Effector CD4-positive, alpha-beta T cell (primary cell): ENCODE measurements at places on chromosomes 11 and 22.

DNA sequence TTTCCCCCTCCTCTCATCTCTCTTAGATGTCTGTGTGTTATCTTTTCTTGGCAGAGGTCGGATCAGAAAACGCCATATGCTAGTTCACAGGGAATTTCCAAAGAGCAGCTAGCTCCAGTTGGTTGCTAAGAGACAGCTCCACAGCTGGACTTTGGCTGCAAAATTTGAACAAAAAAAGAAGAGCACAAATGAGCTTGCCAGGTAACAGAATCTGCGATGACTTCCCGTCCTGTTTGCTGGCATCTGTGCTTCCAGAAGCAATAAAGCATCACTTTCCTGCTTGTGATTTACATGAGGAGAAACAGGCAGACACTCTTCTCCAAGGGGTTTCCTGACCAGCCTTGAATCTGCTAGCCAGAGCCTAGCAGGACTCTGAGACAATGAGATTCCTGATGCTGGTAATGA lies 596.0 kb upstream of the B3GAT1 start:
- DNase-seq, result no peak

DNA sequence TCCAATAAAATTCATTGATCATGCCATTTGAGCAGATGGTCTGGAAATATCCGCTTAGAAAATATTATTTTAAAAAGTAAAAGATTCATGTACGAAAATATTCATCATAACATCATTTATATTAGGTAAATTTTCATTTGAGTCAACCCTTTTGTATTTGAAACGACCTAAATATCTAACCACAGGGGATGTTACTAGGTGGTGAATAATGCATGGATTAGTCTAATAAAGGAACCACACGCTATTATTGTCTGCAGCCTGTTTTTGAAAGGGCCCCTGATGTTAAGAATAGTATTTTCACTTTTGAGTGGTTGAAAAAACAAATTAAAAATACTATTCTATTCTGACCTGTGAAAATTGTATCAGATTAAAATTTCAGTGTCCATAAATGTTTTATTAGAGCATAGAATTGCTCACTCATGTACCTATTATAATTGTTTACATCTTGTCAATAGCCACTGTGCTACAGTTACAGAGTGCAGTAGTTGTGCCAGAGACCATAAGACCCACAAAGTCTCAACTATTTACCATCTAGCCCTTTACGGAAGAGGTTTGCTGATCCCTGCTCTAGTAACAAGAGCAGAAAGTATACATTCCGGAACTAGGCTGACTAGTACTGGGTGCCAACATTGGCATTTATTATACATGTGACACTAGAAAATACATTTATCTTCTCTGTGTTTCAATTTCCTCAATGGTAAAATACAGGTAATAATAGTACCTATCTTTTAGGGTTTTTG lies 176.1 kb downstream of the LRRC4C start:
- DNase-seq, result no peak

DNA sequence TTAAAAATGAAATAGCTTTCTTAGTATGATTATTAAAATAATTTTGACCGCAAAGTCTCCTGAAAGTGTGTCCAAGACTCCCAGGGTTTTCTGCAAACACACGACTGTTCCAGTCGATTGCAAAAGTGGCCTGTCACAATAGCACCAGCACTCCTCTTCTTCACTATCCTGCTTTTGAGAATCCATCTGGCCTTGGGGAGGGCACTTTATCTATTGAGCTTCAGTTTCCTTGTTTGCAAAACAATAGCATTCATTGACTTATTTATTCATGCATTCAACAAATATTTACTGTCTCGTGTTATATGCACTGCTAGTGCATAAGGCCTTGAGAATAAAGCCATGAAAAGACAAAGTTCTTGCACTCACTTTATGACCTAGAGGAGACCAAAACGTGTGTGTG lies 96.2 kb upstream of the NTM start:
- DNase-seq, result no peak

GRCh38 chr22:24875862-24876506 lies 70.0 kb downstream of the SGSM1 start:
- DNase-seq, result no peak

DNA sequence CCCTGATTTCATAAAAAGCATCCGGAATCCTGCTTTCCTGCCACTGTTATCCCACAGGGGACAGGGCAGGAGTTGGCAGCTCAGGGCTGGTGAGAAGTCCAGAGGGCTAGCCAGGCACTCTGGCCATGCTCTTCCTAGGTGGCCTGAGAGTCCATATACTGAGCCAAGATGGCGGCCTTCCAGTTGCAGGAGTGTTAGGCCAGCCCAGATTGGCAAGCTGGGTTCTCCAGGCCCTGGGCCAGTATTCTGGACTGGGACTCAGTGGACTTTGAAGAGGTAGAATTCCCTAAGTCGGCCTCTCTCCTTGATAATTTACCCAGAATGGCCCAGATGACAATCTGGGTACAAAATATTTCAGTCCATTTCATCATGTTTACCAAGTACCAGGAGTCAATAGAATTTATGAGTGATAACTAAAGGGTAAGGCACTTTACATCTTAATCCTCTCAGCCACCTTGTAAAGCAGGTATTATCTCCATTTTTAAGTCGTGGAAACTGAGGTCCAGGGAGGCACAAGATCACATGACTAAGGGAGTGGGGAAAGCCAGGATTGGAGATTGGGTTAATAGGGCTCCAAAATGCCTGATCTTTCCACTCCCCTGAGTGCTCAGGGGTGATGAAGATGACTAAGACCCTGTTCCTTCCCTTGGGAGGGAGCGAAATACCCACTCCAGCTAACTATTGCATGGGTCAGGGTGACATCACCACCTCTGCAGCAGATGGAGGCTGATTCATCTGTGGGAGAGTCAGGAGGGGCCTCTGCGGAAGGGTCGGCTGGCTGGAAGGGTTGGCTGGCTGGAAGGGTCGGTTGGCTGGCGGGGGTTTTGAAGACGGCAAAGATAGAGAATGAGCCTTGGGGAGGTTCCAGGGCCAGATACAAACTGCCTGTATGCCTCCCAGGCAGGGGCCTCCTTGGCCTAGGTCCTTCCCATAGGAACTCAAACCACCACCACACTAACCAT lies 1.2 kb upstream of the MICALL1 start:
- no peak for DNase-seq

GRCh38 chr22:28333088-28333487 lies 346.6 kb downstream of the TTC28 start:
- no peak for DNase-seq

DNA sequence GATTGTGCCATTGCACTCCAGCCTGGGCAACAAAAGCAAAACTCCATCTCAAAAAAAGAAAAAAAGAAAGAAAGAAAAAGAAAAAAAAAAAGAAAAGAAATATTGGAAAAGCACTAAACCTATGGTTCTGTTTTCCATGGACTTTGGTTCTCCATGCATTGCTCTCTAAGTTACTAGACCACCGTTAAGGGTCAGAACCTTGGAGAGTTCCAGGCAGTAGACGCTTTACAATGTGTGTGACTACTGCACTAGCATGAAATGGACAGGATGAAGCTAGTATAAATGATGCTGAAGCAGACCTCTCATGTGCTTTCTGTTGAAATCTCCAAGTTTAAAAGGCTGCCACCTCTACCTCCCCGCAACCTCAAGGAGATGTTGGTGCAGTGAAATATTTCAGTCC lies 63.5 kb downstream of the SIK2 start:
- DNase-seq, result no peak

DNA sequence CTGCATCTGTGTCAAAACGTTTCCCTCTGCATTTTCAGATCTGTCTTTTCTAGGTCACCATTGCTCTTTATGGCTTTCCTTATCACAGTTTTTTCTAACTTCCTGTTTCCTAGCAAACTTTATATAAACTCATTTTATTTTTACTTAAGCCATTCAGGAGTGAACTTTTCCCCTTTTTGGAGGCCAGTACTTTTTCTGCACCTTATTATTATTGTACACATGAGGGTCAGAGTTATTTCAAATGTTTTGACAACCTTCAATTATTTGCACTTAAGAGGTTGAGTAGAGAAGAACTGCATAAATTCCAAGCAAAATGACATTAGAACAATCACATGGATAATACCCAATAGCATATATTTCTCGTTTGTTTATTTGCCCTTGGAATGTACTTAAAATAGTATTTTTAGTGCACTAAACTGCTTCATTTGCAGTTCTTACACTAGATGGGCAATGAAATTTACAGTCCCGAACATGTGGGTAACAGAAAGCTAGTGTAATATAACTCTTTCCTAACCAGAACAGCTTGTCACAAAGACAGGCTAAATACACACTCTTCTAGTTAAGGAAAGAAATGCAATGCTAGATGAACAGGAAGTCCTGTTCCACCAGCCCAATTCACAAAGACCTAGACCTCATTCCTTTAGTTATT lies 79.5 kb downstream of the UBASH3B start:
- no peak for DNase-seq

GRCh38 chr22:33811208-33811607 lies 109.1 kb downstream of the LARGE1 start:
- no peak for DNase-seq

DNA sequence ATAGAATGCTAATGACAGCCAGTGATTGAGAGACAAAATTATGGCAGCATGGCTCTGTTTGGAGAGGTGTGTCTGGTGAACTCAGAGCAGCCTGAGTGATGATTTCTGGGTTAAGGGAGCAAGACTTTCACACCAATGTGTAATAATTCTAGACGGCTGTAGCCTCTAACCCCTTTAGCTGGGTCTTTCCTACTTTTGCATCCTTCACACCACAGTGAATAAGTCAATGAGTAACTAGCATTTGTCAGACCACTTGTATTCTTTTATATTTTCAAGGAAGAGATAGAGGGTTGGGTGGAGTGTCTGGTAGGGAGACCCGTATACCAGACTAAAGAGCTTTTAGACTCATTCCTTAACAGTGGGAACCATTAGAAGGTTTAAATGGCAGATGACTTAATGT lies 50.4 kb downstream of the ATXN10 start:
- no peak for DNase-seq

DNA sequence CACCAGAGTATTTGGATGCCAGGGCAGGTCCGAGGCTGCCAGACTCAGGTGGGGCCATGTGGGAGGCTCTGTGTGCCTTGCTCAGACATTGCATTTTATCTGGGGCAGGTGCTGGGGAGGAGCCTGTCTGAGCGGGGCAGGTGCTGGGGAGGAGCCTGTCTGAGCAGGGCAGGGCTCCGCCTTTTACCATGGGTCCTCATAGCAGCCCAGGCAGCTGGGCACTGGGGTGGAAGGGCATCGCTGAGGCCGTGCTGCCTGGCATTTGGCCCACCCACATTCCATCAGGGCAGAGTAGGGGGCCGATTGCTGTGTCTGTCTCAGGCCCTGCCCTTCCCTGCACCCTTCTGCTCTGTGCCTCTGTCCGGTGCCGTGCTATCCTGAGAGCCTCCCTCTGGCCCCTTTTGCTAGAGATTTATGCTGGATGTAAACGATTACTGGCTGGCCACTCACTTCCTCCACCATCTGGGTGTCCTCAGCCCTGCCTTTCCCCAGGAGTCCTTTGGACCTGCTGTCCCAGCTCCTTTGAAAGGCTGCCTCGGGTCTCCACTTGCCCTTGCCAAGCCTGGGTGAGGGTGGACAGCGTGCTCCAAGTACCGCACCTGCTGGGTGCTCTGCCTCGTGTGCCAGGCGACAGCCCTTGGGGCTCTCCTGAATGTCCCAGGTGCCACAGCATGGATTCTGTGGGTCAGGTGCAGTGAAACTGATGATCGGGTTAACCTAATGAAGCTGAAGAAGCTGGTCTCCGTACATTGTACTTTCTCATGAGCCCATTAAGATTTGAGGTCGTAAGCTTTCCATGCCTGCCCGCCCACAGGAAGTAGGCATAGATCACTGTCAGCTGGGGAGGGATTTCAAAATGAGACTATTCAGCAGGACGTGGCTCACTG lies 281.6 kb downstream of the TBC1D22A start:
- no peak for DNase-seq

DNA sequence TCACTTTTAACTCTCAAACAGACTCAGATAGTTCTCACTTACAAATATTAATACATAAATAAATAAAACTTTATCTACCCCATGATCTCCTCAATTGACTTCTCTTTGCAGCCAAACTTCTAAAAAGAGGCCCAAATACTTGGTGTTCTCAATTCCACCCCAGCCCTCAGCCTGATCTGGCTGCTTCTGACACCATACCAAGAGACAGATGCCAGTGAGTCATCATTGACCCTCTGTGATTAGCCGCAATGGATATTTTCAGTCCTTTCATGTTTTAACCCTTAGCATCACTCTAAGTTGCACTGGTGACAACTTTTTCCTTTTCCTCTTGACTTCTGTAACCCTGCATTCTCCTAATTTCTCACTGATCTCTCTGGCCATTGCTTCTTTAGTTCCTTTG lies 184.1 kb upstream of the ARHGAP20 start:
- DNase-seq, result no peak

DNA sequence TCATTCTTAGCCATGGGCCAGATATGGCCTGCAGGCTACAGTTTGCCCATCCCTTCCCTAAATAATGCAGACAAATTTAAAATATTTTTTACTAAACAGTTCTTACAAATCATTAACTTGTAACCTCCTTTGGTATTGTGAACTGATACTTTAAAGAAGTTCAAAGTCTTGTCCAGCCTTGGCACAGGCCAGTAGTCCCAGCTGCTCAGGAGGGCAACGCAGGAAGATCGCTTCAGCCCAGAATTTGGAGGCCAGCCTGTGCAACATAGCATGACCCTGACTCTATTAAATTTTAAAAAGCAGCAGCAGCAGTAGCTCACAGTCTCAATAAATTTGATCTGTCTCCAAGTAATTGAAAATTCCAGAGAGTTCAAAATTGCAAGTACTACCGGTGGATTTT lies 83.7 kb upstream of the ARHGAP32 start:
- no peak for DNase-seq

GRCh38 chr11:92495107-92495793 lies 270.6 kb downstream of the FAT3 start:
- no peak for DNase-seq

GRCh38 chr11:2223153-2223794 lies 47.1 kb downstream of the ASCL2 start:
- DNase-seq, result no peak

DNA sequence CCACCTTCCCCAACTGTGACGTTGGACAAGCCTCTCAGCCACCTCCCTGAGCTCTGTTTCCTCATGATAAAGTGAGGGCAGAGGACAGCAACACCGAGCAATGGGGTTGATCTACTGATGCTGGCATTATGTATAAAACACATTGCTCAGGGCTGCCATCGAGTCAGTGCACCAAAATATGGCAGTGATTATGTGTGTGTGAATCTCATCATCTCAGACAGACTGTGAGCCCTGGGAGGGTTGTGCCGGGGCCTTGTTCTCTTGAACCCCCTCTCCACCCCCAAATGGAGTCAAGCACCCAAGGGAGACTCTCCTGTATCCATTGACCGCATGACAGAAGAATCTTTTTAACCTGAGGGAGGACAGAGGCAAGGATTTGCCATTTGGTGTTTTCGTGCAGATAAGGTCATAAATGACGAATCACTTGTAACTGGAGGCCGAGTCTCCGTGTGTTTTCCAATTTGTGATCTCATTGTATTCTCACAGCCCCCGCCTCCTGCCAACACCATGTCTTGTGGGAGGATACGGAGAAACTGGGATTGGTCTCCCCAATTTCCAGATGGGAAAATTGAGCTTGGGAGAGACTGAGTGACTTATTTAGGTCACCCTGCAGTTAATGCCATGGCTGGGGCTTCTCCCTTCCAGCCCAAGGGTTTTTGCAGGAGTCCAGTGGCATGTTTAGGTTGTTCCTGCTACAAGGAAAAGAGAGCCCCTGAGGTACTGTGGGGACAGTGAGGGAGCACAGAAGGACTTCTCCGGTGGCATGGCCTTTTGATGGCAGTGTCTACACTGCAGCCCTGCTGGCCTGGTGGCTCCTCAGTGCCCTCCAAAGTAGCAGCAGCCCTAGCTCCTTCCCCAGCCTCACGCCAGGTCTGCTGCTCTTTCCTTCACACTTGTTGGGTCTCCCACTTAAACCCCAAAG lies 52.4 kb downstream of the CHRDL2 start:
- no peak for DNase-seq

- no peak for DNase-seq
Measured at GRCh38 chr22:36914390-36914752, 943 bp downstream of the CSF2RB start.

GRCh38 chr11:2668876-2669275 lies 30.9 kb downstream of the KCNQ1OT1 start:
- DNase-seq, result no peak
